Activated naive CD8-positive, alpha-beta T cell treated with anti-CD3 and anti-CD28 coated beads, Interleukin-2, amount 50 U/mL, for 24 hours (primary cell): ENCODE measurements at places on chromosomes 2 and 18.
A peak's percentile ranks its signal among the peaks of the same experiment; 100 is the strongest.

DNA sequence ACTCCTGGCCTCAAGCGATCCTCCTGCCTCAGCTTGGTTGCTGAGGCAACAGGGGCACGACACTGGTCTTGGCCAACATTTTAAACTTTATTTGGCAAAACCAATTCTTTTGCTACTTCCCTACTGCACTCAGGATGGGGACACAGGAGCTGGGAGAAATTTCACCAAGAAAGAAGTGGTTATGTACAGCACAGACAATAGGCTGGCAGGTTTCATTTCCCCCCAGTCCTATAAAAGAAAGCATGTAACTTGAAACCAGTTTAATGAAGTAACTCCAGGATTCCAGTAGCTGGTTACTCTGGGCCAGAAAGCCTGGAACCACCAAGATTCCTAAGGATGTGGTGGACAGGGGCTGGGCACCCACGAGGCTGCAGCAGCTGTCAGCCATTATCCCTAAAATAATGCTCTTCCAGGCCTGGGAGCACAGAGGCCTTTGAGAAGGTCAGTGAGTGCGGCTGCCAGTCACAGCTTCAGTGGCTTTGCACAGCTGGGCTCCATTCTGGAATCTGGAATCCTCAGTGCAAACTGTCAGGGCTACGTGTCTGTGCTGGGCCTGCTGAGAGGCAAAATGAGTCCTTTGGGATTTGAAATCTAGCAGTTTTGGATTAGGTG, 142.3 kb upstream of the ITGA6 start:
- no peak for DNase-seq

GRCh38 chr2:179460181-179460929, 195.7 kb upstream of the SESTD1 start:
- peak; percentile 13 for DNase-seq

DNA sequence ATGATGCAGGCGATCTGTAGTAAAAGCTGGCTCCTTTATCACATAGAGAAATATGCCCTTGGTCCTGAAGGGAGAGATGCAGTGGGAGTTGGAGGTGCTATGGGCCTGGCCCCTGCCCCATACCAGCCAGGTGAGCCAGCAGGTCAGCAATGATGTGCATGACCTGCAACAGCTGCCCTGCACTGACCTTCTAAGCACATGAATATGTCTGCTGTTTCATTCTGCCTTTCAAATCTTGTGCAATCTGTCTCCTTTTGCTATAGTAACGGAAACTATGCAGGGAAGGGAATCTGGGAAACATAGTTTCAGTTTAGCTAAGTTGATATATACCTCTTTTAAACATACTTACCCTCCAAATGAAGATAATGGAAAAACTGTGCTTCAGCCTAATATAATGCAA, 235.2 kb downstream of the TDRD15 start:
- no peak for DNase-seq

DNA sequence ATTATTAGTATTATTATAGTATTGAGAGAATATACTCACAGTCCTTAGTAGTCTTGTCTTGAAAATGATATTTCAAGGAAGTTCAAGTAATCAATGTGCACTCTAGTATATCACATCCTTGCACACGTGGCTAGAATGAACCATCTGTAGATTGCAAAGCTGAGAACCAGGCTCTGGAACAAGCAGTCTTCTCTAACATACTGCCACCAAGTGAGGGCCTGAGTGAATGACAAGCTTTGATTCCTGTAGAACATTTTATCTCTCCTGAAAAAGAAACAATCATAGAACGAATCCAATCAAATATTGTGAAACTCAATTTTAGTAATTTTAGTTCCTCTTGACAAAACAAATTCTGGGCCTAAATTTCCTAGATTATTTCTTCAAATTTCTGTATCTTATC, 55.3 kb upstream of the SULT1C3 start:
- no peak for DNase-seq

DNA sequence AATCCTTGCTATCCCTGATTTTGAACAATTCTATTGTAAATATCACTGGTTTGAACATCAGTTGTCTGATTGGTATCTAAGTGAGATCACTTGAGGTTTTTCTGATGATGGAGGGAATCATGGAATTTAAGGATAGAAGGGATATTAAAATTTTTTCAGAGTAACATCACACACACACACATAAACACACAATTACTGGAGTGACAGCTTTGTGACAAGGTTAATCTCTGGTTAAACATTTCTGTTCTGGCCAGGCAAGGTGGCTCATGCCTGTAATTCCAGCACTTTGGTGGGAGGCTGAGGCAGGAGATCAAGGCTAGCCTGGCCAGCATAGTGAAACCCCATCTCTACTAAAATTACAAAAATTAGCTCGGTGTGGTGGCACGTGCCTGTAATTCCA, 85.3 kb downstream of the SOCS6 start:
- DNase-seq, result no peak

- DNase-seq, result no peak
These were observed 767.0 kb downstream of the SLC4A3 start for GRCh38 chr2:220394433-220394832.

- DNase-seq, result no peak
These were observed 28.3 kb upstream of the MRO start for GRCh38 chr18:50848061-50848551.

DNA sequence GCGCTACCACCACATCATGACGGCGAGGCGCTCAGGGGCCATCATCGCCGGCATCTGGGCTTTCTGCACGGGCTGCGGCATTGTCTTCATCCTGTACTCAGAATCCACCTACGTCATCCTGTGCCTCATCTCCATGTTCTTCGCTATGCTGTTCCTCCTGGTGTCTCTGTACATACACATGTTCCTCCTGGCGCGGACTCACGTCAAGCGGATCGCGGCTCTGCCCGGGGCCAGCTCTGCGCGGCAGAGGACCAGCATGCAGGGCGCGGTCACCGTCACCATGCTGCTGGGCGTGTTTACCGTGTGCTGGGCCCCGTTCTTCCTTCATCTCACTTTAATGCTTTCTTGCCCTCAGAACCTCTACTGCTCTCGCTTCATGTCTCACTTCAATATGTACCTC, 2.3 kb downstream of the MC5R start:
- no peak for DNase-seq

DNA sequence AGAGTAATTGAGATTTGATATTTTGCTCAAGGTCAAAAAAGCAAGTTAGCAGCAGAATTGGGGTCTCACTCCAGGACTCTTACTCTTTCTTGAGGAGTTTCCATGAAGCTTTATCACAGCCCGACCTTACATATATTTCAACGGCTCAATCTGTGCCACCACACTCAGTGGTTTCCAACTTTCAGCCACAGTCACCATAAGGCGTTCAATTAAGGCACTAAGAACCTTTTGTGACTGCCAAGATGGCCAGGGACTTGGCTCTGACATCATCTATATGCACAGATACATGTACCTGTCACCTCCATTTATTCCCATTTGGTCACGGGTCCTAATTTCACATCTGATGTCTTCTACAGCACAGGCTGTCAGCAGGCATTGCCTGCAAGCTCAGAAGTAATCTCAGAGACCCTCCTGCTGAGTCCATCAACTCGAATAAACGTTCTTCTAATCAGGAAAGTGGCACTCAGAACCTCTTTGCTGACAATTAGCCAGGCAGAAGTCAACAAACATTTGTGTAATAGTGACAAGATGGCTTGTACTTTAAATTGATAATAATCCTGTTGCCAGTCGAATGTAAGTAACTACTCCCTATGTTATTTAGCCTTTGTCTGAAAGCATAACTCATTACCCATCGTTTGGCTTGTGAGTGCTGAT, 16.1 kb downstream of the DYTN start:
- DNase-seq, result no peak

- no peak for DNase-seq
These were observed 107.2 kb upstream of the PARD3B start for GRCh38 chr2:204437815-204438756.

DNA sequence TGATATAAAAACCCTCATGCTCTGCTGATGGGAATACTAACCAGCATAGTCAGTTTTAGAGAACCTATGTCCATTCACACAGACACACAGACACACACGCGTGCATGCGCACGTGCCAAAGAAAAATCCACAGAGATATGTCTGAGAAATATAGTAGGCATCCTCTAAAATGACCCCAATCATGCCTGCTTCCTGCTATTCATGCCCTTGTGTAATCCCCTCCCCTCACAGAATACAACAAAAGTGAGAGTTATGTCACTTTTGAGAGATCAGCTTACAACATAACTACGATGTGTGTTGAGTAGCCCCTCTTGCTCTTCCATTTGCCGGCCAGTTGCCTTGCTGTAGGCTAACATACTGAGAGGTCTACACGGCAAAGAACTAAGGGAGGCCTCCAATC, 121.3 kb downstream of the DYM start:
- no peak for DNase-seq

DNA sequence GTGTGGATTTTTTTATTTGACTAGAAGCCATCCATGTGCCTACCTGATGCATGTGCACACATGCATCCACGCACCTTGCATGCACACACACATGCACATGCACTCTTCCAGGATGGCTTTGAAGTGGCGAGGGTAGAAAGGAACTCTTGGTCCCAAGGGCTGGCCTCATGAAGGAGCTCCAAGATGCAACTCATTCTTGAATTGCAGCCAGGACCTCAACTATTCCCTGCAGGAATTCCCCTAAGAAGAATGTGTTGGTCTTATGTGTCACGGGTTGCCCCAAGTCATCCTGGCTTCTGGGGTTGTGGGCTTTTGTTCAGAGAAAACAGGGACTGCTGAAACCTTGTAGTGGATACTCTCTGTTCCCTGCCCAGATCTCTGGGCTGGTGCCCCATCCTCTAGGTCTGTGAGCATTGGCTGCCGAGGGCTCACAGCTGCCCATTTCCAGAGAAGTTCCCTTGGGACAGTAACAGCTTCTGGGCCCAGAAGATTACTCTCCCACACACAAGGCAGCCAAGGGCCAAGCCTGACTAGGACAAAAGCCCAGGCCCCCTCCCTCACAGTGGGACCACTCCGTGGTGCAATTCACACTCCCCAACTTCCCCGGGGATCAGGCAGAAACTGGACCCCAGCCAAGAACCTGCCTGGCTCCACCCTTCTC, 137.6 kb downstream of the COPS8 start:
- no peak for DNase-seq
